ENCODE measurements at places on chromosomes 1 and 21.

- peak; percentile 67 for DNase-seq
These were observed 24.0 kb downstream of the TENT5C start for GRCh38 chr1:117629625-117630422.

DNA sequence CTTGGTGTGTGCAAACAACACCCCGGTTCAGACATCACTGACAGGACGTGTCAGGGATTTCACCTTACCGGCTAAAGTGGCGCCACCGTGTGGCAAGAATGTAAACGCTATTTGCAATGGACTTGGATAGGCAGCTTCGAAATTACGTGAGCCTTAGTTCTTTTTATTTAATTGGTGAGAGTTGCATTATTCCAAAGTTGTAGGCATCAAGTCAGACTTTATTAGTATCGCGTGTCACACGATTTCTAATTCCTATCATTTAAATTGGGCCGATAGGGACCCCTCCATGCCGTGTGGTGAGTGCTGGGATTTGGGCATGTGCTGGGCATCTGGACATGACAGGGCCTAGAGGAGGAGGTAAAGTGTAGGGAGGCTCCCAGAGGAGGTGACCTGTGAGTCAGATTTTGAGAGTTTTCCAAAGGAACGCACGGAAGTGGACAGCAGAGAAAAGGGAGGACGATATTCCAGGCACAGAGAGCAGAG lies 14.5 kb upstream of the CPT2 start:
- DNase-seq: peak; percentile 65

GRCh38 chr1:184072376-184072775 lies 20.8 kb downstream of the TSEN15 start:
- no peak for DNase-seq

- DNase-seq: no peak
These were observed 19.7 kb downstream of the PBX1 start for GRCh38 chr1:164578479-164579200.

GRCh38 chr1:87603626-87604025 lies 274.9 kb downstream of the LMO4 start:
- DNase-seq: no peak

DNA sequence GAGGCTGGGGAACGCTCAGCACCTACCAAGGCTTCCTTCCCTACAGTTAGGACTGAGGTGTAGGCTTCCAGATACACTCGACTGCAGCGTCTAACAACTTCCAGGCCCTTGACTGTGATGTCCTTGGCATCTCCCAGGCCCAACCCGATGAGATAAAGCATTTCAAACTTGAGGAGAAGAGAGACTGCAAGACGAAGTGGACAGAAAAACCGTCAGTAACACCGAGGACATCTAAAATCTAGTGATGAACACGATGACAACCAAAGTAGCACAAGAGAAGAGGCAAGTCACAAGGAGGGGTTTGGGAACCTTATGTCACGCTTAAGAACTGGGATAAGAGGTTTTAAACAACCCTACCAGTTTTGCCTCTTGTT lies 314 bp downstream of the DPH5 start:
- DNase-seq: no peak

GRCh38 chr21:27329255-27329851 lies 362.5 kb upstream of the ADAMTS5 start:
- no peak for DNase-seq

- DNase-seq: no peak
These were observed 27.3 kb upstream of the RCOR3 start for GRCh38 chr1:211231873-211232272.

- DNase-seq: no peak
These were observed 56.2 kb downstream of the DISC1 start for GRCh38 chr1:231682779-231683178.

- DNase-seq: no peak
These were observed 2.4 kb downstream of the ATP8B2 start for GRCh38 chr1:154327466-154328317.

DNA sequence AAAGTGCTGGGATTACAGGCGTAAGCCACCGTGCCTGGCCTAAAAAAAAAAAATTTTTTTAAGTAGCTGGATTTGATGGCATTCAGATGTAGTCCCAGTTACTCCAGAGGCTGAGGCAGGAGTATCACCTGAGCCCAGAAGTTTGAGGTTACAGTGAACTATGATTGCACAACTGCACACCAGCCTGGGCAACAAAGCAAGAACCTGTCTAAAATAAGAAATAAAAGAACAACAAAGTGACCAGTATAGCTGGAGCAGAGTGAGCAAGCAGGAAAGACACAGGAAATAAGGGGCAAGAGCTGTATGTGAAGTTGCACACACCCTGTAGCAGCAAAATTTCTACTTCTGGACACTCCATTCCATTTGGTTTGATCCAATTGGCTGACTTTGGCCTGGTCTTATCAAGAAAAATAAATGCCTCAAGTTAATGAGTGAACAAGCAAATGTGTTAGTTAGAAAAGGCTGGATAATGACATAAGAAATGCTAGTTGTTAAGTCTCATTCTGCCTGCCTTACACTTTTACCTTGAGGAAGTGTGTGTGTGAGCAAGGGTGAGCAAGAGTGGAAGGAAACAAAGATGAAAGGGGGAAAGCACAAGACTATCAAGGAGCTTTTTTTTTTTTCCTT lies 7.9 kb downstream of the ATP5IF1 start:
- no peak for DNase-seq

GRCh38 chr1:53573522-53573921 lies 114.3 kb downstream of the DMRTB1 start:
- DNase-seq: no peak

DNA sequence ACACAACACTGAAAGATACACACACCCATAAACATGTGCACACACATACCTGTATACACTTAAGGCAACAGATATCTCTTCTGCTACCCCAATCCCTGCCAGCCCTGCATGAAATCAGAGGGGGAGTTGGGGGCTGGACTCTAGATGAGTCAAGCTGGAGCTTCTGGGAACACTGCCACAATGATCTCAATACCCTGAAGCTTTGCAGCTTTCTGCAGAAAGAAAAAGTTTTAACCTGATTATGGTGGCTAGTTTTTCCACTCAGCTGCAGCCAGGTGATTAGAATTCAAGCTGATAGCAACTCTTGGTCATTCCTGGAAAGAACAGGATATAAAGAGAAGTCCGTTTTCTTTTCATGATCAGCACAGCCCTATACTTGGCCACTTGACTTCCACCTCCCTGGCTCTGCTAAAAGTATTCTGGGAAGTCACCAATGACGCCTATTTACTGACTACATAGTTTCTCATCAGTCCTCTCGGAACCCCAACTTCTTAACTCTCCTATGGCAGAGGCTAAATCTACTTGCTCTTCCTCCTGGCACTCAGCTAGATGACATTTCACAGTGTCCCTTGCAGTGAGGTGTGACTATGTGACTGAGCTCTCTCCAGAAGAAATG lies 20.7 kb upstream of the DNASE2B start:
- no peak for DNase-seq

GRCh38 chr1:50701706-50702317 lies 258.3 kb downstream of the FAF1 start:
- DNase-seq: no peak

GRCh38 chr1:207073906-207074820 lies 14.5 kb upstream of the C4BPB start:
- DNase-seq: no peak

- no peak for DNase-seq
These were observed 12.8 kb downstream of the ZDHHC18 start for GRCh38 chr1:26839339-26839722.

DNA sequence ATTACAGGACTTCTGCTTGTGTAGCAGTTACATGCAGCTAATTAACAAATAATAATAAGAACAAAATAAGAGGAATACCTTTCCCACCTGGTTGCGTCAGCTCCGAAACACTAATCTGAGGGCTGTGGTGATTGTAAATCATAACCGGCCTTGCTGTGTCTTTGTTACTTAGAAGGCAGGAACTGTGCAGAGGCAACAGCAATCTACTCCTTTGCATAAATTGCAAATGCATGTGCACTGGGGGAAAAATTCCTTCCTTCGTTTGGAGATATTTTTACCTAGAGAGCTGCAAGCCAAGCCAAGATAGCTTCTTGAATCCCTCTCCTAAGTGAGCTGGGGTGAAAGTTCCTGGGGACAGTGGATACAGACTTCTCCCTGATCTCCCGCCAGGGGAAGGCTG lies 46.0 kb downstream of the NKAIN1 start:
- DNase-seq: no peak

GRCh38 chr1:241485145-241485544 lies 34.4 kb downstream of the FH start:
- DNase-seq: no peak
